ENCODE measurements at places on chromosomes 7 and 10.

DNA sequence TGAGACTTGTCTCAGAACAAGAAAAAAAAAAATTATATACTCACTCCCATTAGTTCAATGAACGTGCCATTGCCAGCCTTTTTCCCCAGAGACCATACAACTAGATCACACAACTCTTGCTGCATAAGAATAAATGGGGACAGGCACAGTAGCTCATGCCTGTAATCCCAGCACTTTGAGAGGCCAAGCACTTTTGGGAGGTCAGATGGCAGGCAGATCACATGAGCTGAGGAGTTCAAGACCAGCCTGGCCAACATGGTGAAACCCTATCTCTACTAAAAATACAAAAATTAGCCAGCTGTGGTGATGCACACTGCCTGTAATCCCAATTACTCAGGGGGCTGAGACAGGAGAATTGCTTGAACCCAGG lies 13.6 kb downstream of the PDLIM1 start:
- no peak for DNase-seq

GRCh38 chr7:30378275-30378674 lies 93.9 kb downstream of the ZNRF2 start:
- DNase-seq, result no peak

GRCh38 chr7:90173127-90173844 lies 19.0 kb downstream of the STEAP1 start:
- DNase-seq, result no peak

GRCh38 chr7:83921941-83922607 lies 272.5 kb downstream of the SEMA3A start:
- DNase-seq, result no peak

- DNase-seq, result no peak
These were observed 41.6 kb upstream of the EPHB6 start for GRCh38 chr7:142813226-142813625.

DNA sequence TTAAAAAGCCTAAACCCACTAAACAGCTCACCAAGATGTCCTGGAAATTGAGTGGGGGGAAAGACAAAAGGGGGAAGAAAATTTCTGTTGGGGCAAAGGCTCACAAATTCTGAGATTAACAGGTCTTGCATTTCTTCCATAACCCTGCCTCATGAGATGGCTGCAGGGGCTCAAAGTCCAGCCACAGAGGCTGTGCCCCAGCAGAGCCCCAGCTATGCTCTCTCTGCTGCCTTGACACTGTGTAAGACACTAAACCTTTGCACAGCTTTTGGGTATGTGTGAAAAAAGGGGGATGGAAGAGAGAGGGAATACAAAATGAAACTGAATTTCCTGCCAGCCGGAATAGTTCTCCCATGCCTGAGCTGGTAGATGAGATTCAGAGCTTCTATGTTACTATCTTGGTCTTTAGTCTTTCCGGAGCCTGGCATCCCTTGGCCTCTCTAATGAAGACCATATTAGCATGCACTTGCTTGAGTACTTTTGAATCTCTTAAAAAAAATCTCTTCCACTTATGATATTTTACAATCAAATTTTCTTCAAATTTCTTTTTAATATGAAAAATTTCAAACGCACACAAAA lies 240.0 kb upstream of the IMMP2L start:
- DNase-seq, result no peak

- DNase-seq, result no peak
These were observed 80.1 kb downstream of the SEC61G start for GRCh38 chr7:54678763-54679489.

Data from activated CD4-positive, alpha-beta T cell treated with anti-CD3 and anti-CD28 coated beads, Interleukin-2, amount 10 ng/mL, durations not matched to agents 7 days and 5 days (primary cell).